Right atrium auricular region (tissue), 2 donors: ENCODE measurements at places on chromosomes 4 and X. TPM values are rescaled to one million over a fixed set of nuclear protein-coding genes. Genes with fewer than 3 reads are reported as not detected.

- no peak for DNase-seq
These were observed 37.4 kb downstream of the CXorf58 start for GRCh38 chrX:23945206-23945605.

DNA sequence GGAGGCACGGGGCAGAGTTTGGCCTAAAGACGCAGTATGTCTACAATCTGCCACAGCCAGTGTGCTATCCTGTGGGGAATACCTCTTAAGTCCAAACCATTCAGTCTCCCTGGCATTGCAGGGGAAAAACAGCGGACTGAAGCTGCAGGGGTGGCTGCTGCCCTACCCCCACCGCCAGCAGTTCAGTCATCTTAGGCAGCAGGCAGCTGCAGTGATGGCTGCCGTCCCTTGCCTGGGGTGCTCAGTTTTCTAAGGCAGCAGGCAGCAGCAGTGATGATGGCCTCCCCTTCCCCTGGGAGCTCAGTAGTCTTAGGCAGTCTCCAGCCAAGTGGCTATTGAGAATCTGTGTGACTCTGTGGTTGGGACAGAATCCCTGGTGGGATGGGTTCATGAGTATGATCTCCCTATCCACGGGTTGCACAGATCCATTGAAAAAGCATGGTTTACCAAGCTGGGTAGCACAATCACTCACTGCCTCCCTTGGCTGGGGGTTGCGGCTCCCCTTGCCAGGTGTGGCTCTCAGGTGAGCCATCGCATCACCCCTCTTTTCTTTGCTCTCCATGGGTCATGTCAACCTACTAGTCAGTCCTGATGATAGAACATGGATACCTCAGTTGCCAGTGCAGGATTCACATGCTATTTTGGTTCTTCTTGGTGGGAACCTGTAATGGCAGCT lies 48.9 kb upstream of the GRID2 start:
- DNase-seq: no peak

PROM1 gene
- total RNA-seq: 5.2 TPM

BST1 gene
- total RNA-seq: 9.5 TPM

PLAC1 gene
- not detected for total RNA-seq

GRCh38 chr4:76762137-76763130 lies 135.5 kb downstream of the SOWAHB start:
- DNase-seq: no peak

DNA sequence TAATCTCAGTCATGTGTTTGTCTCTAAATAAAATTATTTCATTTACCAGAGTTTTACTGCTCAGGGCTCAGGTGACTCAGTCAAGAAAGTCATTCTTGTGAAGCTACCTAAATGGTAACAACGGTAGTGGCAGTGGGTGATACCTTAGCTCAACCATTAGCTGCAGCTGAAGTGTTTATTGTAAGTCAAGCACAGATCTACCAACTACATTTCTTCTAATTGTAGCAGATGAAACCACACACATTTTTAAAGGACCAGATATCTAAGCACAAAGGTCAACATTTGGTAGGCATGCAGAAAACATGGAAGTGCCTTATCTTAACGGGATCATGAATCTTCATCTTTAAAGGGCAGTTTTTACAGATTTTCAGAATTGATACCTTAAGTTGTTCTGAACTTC lies 79.1 kb downstream of the FAT4 start:
- DNase-seq: no peak

DNA sequence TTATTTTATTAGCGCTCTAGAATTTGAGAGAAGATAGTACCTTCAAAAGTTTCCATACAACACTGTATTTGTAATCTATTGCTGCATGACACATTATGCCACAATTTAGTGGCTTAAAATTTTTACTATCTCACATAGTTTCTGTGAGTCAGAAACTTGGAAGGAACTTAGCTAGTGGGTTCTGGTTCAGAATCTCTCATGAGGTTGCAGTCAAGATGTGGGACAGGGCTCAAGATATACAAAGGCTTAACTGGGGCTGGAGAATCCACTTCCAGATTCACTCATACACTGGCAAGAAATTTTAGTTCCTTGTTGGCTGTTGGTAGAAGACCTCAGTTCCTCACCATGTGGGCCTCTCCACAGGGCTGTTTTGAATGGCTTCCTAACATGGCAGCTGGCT lies 11.5 kb upstream of the C4orf54 start:
- no peak for DNase-seq

CENPI gene
- 0.16 TPM for total RNA-seq

DNA sequence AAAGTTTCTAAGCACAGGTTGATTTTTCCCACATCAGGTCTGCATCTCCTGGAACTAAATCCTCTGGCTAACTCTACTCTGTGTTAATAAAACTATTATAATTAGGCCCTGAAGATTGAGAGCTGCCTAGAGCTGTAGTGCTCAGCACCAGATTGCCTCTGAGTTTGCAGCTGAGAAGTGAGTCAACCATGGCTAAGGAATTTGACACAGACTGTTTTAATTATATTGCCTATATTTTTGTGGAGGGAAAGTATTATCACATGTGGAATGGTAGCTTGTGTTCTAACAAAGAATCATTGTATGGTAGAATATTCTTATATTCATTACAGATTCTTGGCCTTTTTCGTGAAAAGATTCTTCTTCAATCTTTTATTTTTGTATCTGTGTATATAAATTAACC lies 1907.6 kb upstream of the TENM3 start:
- DNase-seq: no peak

VMA21 gene
- total RNA-seq: 19.4 TPM

IL15 gene
- total RNA-seq: 2.0 TPM

DNA sequence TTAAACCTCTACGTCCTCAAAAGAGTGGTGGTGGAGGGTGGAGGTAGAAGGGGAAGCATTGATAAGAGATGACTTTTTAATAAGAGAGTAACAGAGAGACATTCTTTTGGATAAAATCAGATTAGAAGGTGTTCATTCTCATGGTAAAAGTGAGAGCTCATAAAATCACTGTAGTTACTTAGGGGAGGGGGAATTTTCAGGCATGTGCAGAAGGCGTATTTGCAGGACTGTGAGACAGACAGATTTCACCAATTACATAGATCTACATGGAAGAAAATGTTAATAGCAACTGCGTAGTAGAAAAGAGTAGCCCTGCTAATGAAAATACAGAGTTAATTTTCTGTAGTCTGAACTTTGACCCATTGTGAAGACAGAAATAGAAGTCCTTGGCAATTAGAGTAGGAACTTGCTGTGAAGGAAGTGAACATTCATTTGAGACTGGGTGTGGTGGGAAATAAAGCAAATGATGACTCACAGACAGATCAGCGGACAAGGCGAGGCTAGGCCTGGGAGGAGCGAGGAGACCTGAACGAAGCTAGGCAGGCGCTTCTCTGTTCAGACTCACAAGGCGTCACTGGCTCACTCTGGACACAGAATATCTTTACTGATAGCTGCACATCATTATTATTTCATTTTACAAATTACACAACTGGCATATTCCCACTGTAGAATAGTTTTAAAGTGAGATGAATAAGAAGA lies 57.2 kb upstream of the FAM9C start:
- DNase-seq: peak; percentile 83

EGFL6 gene
- not detected for total RNA-seq

GRCh38 chrX:47030339-47030738 lies 47.9 kb upstream of the RGN start:
- no peak for DNase-seq

DNA sequence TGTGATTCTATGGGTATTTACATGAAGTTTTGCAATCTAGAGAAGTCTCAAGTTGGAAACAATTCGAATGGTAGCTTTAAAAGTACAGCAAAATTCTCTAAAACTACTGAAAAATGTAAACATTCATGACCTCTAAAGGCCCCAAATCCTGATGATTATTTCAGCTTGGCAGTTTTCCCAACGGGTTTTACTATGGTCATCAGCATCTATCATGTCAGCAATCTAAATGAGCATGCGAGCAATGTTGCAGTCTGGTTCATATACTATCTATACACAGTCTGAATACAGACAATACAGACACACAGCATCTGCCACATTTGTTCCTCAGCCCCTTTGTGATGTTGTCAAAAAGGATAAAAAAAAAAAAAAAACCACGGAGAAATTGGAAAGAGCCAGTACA lies 790.3 kb upstream of the HTR2C start:
- DNase-seq: no peak

DNA sequence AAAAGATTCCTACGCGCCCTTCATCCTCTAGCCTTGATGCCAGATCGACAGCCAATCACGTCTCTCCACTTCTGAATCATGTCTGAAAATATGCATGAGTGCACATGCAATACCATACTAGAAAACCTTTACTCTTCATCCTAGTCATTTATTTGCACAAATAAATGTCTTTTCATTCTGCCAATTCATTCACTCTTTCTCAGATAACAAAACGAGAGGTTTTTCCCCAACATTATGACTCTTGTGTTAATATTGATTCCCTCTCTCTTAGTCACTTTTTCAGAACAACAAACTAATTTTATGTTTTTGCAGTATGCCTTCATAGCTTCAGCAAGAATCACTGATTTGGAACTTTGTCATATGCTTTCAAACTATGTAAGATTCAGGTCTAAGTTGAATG lies 549.4 kb upstream of the GALNT7 start:
- no peak for DNase-seq

DNA sequence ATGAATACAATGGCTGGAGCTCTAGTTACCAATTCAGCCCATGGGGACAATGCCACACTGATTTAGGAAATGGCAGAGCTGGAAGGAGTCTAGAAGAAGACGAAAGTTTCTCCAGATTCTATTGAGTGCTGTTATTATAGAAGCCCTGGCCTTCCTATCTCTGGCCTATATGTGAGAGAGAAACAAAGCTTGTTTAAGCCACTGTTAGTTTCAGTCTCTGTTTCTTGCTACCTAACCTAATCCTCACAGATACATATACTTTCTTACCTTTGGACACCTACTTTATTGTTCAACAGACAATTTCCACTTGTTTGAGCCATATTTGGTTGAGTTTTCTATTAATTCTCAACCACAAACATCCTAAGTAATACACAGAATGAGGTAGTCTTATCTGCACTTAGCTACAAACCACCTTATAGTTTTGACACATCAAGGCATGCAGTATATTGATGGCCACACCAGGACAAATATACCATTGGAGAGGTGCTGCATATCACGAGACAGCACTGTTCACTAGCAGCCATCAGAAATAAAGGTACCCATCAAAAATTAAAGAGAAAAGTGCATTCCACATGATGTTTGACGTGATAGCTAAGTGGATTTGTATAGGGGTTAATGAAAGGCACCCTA lies 190.2 kb downstream of the SMIM20 start:
- DNase-seq: no peak

GRCh38 chrX:100449696-100450608 lies 39.9 kb upstream of the PCDH19 start:
- no peak for DNase-seq

- no peak for DNase-seq
These were observed 247.1 kb downstream of the BCOR start for GRCh38 chrX:39850630-39851152.

- no peak for DNase-seq
These were observed 175.0 kb upstream of the MTMR8 start for GRCh38 chrX:64570204-64570603.

PTCHD1 gene
- total RNA-seq: 0.20 TPM

- DNase-seq: no peak
These were observed 280.8 kb downstream of the ANKRD50 start for GRCh38 chr4:124431653-124432192.

SCRG1 gene
- total RNA-seq: 0.31 TPM

DNA sequence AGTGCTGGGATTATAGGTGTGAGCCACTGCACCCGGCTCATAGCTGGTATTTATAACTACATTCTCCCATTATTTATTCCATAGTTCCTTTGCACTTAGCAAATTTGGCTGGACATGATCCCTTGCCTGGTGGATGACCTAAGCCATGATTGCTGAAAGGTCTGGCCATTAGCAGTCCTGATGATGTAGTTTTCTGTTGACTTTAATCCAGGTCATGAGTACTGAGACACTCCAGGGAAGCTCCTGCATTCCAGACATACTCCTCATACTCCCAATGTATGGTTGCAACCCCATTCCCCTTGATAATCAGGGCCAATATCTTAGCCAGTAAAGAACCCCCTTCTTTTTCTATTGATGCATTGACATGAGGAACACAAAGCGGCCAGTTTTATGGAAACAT lies 24.4 kb upstream of the MGST2 start:
- DNase-seq: no peak

DNA sequence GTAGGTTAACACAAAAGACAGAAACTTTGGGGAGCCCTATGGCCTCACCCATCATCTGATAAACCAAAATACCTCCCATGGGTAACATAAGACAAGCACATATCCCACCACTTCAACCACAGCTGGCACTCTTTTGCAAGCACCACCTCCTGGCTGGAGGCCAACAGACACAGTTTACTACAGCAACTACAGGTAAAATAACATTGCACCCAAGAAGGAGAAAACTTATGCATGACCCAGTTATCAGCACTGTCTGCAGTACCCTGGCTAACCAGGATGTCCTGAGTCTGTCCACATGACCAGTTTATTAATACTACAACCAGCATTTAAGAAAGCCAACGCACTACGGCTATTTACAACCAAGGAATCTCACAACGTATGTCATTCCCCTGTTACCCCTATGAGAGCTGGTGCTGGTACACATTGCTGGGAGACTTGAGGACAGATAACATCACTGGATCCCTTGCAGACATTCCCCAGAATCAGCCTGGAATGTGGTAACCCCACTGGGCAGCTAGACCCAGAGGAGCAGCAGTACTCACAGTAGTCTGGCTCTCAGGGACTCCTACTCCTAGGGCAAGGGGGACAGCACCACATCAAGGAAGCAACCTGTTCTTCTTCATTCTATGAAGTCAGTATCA lies 32.0 kb downstream of the ELF2 start:
- DNase-seq: no peak

DNA sequence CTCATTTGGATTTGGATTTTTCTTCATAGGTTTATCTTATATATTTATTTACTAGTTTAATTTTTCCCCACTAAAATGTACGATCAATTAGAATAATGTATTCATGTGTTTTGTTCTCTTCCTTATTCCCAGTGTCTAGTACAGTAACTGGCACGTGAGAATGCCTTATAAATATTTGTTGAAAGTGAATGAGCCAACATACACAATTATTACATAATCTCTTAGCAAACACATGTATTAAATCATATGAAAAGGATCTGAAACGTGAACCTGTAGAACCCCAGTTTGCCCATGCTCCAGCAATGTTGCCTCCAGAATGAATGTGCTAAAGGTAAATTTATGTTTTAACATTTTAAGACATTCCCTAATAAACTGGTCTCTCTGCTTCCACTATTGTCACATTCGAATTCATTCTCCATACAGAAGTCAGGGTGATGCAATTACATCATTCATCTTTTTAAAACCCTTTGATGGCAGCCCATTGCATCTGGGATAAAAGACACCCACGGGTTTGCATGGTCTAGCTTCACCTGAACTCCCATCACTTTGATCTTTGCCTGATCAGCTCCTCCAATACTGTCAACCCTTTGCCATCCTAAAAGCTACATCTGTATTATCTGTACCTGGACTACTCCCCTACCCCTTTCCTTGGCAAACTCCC lies 30.7 kb upstream of the AREG start:
- DNase-seq: no peak

DNA sequence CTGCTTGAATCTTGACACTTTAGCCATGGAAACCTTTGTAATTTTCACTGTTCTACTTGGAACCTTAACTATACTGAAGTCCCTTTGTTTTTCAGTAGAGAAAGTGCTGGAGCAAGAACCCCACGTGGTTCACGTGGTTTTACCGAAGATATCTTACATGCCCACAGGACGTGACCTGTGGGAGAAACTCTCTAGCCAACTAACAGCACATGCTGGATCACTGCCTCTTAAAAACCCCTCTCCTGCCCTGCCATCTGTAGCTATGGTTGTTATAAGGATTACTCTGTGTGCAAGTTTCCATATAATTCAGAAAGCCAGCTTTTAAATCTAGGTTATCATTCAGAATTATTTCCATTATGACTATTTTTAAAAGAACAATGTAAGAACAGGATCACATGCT lies 30.2 kb downstream of the SPANXD start:
- DNase-seq: no peak

SLC4A4 gene
- total RNA-seq: 27.3 TPM
